ENCODE measurements at places on chromosomes 2 and 18. TPM values are rescaled to one million over a fixed set of nuclear protein-coding genes. Genes with fewer than 3 reads are reported as not detected.

The LGALSL gene
- total RNA-seq = 7.4 TPM

The TBC1D8 gene
- 15.2 TPM for total RNA-seq

The EPAS1 gene
- total RNA-seq = 11.0 TPM

The FBXO48 gene
- total RNA-seq = 0.81 TPM

The SERPINB7 gene
- total RNA-seq = not detected

The ANKMY1 gene
- total RNA-seq = 28.5 TPM

The ARL4C gene
- 37.1 TPM for total RNA-seq

The ATP6V1B1 gene
- total RNA-seq = 6.3 TPM

- DNase-seq = no peak
These were observed 34.3 kb upstream of the CD226 start for GRCh38 chr18:69981948-69982347.

DNA sequence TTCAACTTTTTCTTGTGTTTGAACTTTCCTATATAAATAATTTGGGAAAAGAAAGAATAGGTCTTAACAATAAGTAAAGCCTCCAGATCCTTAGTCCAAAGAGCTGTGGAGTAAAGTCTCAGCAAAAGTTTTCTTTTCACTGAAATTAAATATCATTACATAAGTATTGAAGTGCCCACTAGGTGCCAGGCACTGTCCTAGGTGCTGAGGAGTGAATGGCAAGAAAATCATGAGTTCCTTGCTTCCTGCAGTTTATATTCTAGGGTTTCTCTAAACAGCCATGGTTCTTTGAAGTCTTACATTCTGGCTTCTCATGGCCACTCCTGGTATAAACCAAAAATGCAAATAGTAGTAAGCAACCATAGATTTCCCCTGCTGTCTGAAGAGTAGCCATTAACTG lies 59.7 kb downstream of the SPP2 start:
- no peak for DNase-seq

DNA sequence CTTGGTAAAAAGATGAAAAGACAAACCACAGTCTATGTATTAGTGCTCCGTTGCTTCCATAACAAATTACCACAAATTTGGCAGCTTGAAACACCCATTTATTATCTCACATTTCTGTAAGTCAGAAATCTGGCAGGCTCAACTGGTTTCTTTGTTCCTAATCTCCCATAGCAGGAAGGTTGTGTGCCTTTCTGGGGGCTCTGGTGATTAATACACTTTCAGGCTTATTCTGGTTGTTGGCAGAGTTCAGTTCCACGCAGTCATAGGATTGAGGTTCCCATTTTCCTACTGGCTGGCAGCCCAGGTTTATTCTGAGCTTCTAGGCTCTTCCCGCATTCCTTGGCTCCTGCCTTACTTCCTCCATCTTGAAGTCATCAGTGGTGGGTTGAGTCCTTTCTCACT lies 189.3 kb downstream of the ANAPC1 start:
- no peak for DNase-seq

DNA sequence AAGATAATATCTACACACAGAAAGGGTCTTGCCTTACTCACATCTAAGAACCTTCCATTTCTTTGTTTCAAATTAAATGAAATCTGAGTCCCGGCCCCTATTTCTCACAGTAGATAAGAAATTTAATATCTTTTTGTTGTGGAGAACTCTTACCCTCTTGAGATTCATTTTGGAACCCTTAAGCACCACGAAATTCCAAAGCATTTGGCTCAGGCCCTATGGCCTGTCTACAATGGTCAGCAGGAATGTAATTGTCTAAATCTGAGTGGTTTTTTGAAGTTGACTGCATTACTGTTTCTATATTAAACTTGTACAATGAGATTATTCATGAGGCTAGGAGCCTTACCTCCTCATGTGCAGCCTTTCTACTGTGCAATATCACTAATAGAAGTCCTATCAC lies 723.3 kb downstream of the TSN start:
- no peak for DNase-seq

GRCh38 chr2:11655495-11655894 lies 14.5 kb downstream of the NTSR2 start:
- DNase-seq = no peak

DNA sequence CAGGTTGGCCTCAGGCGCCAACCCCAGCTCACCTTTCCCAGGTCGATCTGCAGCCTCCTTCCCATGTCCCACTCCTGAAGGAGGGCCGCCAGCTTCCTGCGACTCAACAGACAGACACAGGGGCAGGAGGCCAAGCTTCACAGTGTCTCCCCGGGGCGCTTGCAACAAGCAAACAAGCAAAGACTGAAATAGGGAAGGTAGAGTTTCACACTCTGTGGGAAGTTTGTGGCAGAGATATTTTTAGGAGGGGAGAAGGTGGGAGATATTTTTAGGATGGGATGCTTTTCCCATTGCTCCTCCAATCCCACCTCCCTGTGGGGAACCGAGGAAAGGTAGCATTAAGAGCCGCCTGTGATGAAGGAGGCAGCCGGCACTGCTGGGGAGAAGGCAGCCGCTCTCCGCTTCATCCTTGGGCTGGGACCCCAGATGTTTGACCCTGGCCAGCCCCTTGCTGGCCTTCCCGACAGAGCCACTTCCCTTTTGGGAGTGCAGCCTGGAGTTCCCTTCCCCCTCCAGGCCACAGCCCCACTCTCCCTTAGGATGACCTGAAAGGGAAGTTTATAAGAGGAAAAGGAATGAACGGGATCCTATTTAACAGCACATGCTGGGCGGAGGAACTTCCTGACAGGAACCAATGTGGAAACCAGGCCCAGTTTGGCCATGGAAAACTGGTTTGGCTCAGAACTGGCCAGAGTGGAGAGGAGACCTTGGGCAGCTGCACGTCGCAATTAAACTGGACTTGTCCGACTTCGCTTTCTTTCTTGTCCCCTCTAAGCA lies 142.2 kb upstream of the SMAD2 start:
- DNase-seq = no peak

DNA sequence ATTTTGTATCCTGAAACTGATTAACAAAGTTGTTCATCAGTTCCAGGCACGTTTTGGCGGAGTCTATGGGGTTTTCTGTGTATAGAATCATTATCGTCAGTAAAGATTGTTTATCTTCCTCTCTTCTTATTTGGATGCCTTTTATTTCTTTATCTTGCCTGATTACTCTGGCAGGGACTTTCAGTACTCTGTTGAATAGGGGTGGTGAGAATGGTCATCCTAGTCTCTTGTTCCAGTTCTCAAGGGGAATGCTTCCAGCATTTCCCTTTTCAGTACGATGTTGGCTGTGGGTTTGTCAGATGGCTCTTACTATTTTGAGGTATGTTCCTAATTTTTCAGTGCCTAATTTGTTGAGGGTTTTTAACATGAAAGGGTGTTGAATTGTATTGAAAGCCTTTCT lies 14.0 kb upstream of the SPDYA start:
- no peak for DNase-seq

- DNase-seq = no peak
These were observed 36.8 kb downstream of the COL4A4 start for GRCh38 chr2:227127201-227127600.

DNA sequence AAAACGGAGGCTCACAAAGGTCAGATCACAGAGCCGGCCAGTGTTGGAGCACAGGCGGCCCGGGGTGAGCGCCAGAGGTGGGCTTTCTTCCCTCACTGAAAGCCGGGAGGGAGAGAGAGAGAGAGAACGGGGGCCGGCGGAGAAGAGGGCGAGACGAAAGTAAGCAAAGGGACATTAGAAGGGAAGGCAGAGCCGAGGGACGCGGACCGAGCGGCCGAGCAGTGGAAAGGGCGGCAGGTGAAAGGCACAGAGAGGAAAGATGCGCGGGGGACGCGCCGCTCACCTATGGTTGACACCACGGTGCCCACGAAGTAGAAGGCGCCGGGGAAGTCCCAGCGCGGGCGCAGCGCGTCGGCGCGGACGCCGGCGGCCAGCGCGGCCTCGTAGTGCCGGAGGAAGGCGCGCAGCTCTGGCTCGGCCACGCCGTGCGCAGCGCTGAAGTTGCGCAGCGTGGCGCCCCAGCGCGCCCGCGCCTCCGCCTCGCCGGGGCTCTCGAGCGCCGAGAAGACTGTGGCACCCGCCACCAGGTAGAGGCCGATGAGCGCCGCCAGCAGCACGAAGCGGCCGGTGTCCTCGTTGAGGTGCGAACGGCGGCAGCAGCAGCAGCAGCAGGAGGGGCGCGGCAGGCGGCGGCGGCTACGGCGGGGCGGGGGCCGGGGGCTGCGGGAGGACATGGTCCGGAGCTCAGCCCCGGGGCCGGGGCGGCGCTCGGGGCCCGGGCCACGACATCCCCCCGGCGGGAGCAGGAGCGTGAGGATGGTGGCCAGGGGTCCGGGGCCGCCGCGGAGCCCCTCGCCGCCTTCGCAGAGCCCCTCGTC lies 166.9 kb downstream of the MSH2 start:
- DNase-seq = no peak

DNA sequence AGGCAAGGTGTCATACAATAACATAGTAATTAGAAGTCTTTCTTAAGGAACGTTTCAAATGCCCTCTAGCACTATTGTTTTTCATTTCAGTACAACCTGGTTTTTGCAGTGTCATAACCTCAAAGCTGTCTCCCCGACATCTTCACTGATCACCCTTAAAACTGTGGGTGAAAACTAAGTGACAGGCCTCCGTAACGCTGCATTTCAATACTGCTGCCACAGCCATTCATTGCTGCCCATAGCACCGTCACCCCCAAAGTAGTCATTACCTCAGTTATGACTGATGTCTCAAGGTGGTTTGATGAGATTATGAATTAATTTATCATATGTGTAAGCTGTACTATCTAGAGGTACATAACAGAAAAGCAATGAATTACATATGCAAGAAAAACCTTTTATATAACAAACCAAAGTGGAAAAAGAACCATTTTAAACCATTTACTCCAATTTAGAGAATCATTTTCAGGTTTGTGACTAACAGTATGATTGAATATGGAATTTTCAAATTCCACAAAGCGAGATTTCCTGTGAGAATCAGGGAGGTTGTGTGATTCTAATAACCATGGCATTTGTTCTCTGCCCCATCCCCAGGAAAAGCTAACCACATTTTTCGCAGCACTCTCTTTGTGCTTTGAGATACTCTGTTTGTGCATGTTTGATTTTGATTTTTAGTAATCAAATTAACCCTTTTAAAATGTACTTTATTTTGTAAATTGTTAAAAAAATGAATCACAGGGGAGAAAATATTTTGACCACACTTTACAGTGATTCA lies 263.0 kb downstream of the PTGR3 start:
- no peak for DNase-seq

DNA sequence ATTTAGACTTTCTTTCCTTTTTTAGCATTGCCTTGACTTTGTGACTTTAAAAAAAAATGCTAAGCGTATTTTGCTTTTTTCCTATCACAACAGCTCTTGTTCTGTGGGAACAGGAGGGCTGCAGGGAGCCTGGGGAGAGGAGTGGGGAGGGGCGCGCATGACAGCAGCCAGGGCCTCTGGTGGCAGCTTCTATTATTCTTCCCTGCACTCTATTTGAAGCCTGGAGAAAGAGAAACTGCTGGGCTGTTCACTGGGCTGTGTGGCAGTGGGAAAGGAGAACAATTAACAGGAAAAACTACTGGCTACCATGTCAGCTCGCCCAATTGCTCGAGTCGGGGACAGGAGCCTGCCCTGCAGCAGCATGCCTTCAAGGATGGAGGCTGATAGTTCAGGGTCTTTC lies 119.0 kb upstream of the ZBTB14 start:
- DNase-seq = no peak

GRCh38 chr2:176164611-176165369 lies 7.7 kb downstream of the HOXD3 start:
- DNase-seq = no peak

GRCh38 chr2:28025123-28025522 lies 134.6 kb downstream of the BABAM2 start:
- no peak for DNase-seq

DNA sequence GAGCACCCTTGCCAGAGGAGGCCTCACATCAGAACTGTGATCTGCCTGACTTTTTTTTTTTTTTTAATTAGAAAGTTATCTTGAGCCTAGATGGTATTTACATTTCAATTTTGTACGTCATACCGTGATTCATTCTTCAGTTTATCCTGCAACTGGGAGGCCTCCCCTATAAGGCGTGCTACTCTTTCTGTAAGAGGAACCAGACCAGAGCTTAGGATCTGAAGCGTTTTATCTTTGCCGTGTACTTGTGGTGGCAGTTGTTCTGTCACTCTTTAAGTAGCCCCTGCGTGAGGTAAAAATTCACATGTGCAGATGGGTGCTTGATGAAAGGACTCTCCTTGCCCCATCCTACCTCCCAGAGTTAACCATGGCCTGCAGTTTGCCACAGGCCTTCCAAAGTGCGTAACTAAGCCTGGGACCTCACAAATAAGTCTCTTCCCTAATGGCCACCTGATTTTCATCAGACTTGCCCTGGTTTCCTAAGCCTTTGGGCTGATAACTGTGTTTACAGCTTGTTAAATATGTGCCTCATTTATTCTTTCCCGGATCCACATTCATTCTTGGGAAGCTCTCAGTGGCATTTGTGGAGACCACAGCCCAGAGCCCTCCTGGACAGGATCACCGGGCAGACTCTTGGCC lies 96.0 kb downstream of the MTCL1 start:
- DNase-seq = no peak

DNA sequence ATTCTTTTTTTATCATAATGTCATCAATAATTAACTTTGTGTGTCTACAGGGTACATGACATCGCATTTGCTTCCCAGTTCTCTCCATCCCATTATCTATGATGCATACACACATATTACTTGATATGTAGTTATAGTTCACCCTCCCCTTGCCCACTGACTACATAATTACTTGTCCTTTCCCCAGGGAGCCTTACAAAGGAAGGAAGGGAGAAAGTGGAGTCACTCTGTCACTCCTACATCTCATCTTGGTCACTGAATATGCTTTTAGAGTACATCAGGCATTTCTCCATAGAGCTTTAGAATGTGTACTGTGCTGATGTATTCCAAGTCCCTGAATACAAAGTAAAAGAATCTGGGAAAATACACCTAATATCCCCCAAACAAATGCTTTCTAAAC lies 6.0 kb upstream of the DTNA start:
- no peak for DNase-seq

DNA sequence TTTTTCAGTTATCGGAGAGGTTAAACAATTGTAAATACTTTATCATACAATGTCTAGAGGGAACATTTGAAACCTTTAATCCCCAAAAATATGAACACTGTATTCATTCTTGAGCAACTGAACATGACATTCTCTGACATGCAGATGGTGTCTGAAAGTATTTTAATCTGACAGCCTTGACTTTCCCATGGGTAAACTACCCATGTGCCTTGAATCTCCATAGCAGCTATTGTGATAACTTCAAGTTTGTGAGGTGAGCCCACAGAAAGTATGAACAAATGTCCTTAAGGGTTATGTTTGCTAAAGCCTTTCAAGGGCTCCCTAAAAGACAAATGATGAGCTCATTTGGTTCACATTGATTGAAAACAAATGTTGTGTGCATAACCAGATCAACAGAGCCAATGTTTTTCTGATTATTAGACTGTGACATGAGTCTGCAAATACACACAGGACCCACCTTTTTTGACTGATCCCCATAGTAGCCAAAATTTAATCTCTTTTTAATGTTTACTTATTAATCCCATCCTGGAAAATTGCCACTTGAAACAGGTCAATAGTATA lies 1326.0 kb downstream of the LRP1B start:
- DNase-seq = no peak

GRCh38 chr2:103289105-103289725 lies 527.4 kb downstream of the TMEM182 start:
- no peak for DNase-seq
